GM12878 (cell line): ENCODE measurements at places on chromosomes 4 and X. TPM values are rescaled to one million over a fixed set of nuclear protein-coding genes. Genes with fewer than 3 reads are reported as not detected.
A peak's percentile ranks its signal among the peaks of the same experiment; 100 is the strongest.

The SH3D19 gene
- 0.24 and 0.33 TPM in 2 replicates for total RNA-seq

The PRAF2 gene
- 11.1 and 11.6 TPM in 2 replicates for total RNA-seq

The MAGIX gene
- 0.66 and 1.3 TPM in 2 replicates for total RNA-seq

The TEX28 gene
- total RNA-seq: not detected in 2 replicates

The TNMD gene
- not detected in 2 replicates for total RNA-seq

The CACNA1F gene
- total RNA-seq: 0.05 TPM in 2 replicates

The GCNA gene
- total RNA-seq: 1.0 and 1.3 TPM in 2 replicates

The C4orf50 gene
- total RNA-seq: 0.05 and 0.08 TPM in 2 replicates

The PPP2R2C gene
- total RNA-seq: 0.08 and 0.13 TPM in 2 replicates

The ETDB gene
- total RNA-seq: not detected in 2 replicates

The FAAH2 gene
- 0.97 and 1.5 TPM in 2 replicates for total RNA-seq

DNA sequence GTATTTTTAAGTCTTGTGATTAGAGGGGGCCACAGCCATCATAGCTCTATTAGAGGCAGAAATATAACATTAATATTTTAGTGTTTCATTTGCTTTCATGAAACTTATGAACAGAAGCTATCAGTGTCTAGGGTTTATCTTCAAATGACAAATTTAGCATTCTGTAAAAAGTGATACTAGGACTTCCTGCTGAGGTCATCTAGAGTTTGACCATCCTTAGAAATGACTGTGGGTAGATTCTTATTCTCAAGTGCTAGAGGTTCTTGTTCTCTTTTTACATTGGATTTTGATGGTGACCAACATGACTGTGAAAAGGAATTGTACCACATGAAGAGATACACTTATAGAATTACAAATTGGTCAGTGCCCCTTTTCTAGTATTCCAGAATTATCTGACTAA is 568.6 kb downstream of the RPA4 start:
- no peaks in the 10 kb centered on the region for H3K4me1 ChIP-seq
- no peaks in the 10 kb centered on the region for H3K36me3 ChIP-seq
- DNase-seq: no peak
- no peaks in the 10 kb centered on the region for H3K27me3 ChIP-seq
- no peak overlapping the region for H3K27ac ChIP-seq
- no peak overlapping the region for H3K4me3 ChIP-seq

DNA sequence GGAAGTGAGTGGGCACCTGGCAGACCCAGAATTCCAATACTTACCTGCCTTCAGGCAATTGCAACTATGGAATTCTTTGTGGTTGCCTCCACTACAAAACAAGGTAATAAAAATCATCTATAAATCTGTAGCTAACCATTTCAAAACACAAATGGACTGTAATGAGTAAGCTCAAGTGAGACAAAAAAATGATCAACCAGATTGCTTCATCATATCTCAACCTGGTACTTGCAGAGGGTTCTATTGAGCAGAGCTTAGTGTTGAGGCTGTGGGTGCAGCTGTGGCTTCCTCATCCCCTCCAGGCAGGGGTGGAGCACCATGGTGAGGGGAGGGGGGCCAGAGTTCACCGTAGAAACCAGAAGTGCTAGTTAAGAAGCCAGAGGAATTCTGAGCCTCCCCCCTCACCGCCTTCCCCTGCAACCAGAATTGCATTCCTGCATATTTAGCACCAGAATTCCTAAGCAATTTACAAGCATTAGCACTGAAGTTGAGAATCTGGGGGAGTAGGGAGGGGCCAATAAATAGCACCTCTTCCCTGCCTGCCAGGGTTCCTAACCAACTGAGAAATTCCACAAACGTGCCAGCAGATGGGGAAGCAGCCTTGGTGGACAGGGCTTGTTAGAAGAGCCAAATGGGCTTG is 11.5 kb downstream of the CTAG1A start:
- H3K4me1 ChIP-seq: no peaks in the 10 kb centered on the region
- no peaks in the 10 kb centered on the region for H3K27me3 ChIP-seq
- H3K36me3 ChIP-seq: no peaks in the 10 kb centered on the region

- H3K27me3 ChIP-seq: no peaks in the 10 kb centered on the region
- no peak overlapping the region for H3K27ac ChIP-seq
- H3K36me3 ChIP-seq: peaks cover 21% of the 10 kb centered on the region
- no peak overlapping the region for H3K4me3 ChIP-seq
- DNase-seq: no peak
- H3K4me1 ChIP-seq: no peaks in the 10 kb centered on the region
Measured at GRCh38 chrX:2627272-2627867, 63.7 kb upstream of the CD99 start.

DNA sequence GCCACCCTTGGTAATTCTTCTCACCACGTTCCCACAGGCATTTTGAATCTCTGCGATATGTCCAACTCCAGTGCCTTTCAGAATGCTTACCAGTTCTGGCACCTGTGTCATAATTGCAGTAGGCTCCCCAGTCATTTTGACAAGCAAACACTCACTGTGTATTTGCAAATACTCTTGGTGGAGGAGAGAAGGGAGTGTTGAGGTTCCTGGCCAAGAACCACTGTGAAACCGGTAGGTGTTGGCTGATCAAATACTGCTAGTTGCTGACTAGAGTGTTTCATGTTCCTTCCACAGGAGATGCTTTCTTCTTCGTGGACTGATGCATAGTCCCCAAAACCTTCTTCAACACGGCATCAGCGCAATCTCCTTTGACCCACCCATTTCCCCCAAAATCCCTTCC is 16.0 kb upstream of the NLGN4X start:
- no peak overlapping the region for H3K4me3 ChIP-seq
- H3K27ac ChIP-seq: no peak overlapping the region
- no peak for DNase-seq
- H3K36me3 ChIP-seq: no peaks in the 10 kb centered on the region
- no peaks in the 10 kb centered on the region for H3K4me1 ChIP-seq

DNA sequence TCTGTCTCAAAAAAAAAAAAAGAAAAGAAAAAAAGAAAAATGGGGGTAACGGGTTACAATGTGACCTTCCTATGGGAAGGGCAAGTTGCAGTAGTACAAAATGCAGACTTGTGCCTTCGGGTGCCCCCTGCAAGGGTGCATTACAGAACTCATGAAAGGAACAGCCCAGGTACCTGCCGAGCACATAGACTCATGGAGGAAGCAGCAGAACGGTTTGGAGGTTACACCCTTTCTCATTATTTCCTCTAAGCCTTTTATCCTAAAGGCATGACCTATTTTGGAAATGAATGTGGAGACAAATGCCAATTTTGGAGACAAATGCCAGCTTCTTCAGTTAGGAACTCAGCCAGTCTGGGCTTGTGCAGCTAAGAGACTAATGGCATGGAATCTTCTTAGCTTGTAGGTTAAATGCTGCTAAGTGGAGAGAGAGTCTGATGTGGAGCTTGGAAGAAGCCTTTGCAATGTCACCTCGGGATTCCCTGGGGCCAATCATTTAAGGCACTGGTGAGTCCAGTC is 44.1 kb upstream of the PRKX start:
- H3K36me3 ChIP-seq: no peaks in the 10 kb centered on the region
- no peak overlapping the region for H3K27ac ChIP-seq
- no peak for DNase-seq
- H3K4me3 ChIP-seq: no peak overlapping the region

DNA sequence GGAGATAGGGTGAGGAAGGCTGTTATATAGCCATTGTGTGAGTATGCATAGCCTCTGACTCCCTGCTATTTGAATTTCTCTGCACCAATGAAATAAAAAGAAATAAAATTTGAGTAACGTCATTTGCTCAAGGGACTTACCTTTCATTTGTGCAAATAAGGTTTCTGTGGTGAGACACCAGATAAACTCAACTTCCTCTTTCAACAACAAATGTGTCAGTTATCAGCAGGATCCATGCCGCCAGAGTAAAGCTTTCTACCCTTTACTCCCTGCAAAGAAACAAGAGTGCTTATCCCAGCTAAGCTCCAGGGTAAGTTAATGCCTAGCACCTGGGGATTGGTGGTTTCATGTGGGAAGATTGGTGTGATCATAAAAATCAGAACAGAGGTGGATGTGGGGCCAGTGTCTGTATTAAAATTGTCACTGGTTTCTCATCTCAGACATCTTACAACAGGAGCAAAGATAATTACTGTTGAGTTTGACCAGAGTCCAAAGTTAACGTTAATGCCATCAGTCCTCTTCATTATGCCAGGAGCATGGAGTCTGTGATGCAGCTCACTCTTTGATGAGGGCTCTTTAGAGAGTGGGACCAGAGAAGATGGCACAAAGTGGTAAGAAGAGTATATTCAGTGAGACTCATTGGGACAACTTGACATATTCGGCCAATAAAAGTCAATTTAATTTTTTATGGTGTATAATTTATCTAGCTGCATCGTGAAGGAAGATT is at the start of gene P2RY10:
P2RY10 (plus strand) TSS at position 206 of the 727 bp plus-strand sequence. CDS start 15,130 bp downstream, outside the sequence.
- H3K4me3 ChIP-seq: peak within 1 kb of the TSS; percentile 86
- H3K27ac ChIP-seq: peak within 1 kb of the TSS; percentile 84
- no peaks in the 10 kb centered on the region for H3K27me3 ChIP-seq
- H3K36me3 ChIP-seq: no peaks in the 10 kb centered on the region
- peaks cover 10% of the 10 kb centered on the region for H3K4me1 ChIP-seq

- no peaks in the 10 kb centered on the region for H3K36me3 ChIP-seq
- H3K27me3 ChIP-seq: no peaks in the 10 kb centered on the region; the same call in 1 of the 2 replicates
- H3K27ac ChIP-seq: no peak overlapping the region
- no peaks in the 10 kb centered on the region for H3K4me1 ChIP-seq
- H3K4me3 ChIP-seq: no peak overlapping the region
- no peak for DNase-seq
Measured at GRCh38 chr4:71209161-71209560, 129.7 kb upstream of the SLC4A4 start.

GRCh38 chr4:17939054-17939453 is 82.5 kb downstream of the LCORL start:
- no peaks in the 10 kb centered on the region for H3K27me3 ChIP-seq
- no peaks in the 10 kb centered on the region for H3K36me3 ChIP-seq
- H3K27ac ChIP-seq: no peak overlapping the region
- H3K4me3 ChIP-seq: no peak overlapping the region

GRCh38 chr4:155805016-155805415 is 46.2 kb downstream of the GUCY1B1 start:
- H3K4me1 ChIP-seq: no peaks in the 10 kb centered on the region
- H3K4me3 ChIP-seq: no peak overlapping the region
- no peaks in the 10 kb centered on the region for H3K36me3 ChIP-seq
- no peak for DNase-seq
- H3K27ac ChIP-seq: no peak overlapping the region

DNA sequence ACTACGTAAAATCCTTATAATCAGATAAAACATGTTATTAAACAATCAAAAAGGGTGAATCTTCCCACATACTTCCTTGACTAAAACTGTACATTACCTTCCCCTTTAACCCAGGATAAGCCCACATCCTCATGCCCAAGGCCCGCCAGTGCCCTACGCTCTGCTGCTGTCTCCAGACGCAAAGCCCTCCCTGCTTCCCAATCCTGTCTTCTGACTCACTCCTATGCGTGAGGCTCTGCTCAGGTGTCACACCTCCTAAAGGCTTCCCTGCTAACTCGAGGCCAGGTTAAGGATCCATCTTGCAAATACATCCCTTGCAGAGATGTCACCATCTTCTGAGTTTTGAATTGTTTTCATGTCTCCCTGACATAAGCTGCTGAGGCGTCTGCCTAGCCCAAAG is 61.6 kb downstream of the STX18 start:
- no peaks in the 10 kb centered on the region for H3K4me1 ChIP-seq
- peaks cover 5% of the 10 kb centered on the region; the same call in 1 of the 2 replicates for H3K36me3 ChIP-seq
- no peak overlapping the region for H3K4me3 ChIP-seq
- no peak overlapping the region for H3K27ac ChIP-seq
- no peaks in the 10 kb centered on the region for H3K27me3 ChIP-seq
- no peak for DNase-seq

GRCh38 chr4:184845367-184846021 is 19.7 kb upstream of the ACSL1 start:
- H3K27ac ChIP-seq: no peak overlapping the region
- DNase-seq: no peak
- H3K36me3 ChIP-seq: no peaks in the 10 kb centered on the region
- peaks cover 28% of the 10 kb centered on the region for H3K4me1 ChIP-seq
- H3K4me3 ChIP-seq: no peak overlapping the region

- H3K4me3 ChIP-seq: no peak overlapping the region
- no peaks in the 10 kb centered on the region for H3K4me1 ChIP-seq
- no peaks in the 10 kb centered on the region for H3K36me3 ChIP-seq
- no peak for DNase-seq
Measured at GRCh38 chr4:148955564-148956297, 513.5 kb upstream of the NR3C2 start.

DNA sequence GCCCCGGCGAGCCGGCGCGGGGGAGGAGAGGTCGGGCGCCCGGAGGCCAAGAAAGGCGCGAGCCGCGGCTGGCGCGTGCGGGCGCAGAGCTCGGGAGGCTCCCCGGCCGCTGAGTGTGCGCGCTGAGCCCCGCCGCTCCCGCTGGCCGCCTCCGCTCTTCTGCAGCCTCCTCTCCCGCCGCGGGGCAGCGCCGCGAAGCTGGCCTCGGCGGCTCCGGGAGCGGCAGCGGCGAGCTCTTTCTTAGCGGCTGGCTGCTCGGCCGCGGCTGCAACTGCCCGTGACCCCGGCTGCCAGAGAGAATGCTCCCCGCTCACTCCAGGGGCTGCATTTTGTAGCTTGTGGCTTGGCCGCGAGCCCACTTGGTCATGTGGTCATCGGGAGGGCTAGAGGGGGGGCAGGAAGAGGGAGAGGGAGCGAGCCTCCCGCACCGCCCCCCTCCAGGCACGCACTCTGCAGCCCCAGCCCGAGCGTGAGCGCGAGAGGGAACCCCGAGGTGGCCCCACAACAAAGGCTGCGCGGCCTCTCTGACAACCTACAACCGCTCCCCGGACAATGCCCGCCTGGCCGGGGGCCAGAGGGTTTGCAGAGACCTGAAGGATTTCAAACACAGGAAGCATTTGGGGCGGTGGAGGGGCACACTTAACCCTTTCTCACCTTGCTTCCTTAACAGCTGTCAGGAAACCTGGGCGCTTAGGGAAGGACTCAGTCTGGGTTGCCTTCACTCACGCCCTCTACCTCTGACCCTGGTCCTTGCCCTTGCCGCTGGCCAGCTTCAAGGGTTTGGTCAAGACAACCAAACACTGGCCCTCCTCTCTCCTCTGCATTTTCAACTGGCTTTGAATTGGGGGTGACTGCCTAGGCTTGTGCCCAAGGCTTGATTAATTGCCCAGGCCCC is at the start of gene APLN:
APLN (minus strand) TSS at position 305 of the 895 bp plus-strand sequence. CDS start 326 bp downstream, outside the sequence.
- no peaks in the 10 kb centered on the region for H3K36me3 ChIP-seq
- H3K27me3 ChIP-seq: peaks cover 4% of the 10 kb centered on the region
- no peak within 1 kb of the TSS for H3K27ac ChIP-seq
- DNase-seq: no peak
- no peaks in the 10 kb centered on the region for H3K4me1 ChIP-seq
- H3K4me3 ChIP-seq: peak within 1 kb of the TSS; percentile 41; the same call in 1 of the 2 replicates

GRCh38 chr4:26751838-26752237 is 108.8 kb upstream of the STIM2 start:
- peaks cover 16% of the 10 kb centered on the region for H3K4me1 ChIP-seq
- H3K4me3 ChIP-seq: no peak overlapping the region
- H3K36me3 ChIP-seq: no peaks in the 10 kb centered on the region
- H3K27me3 ChIP-seq: no peaks in the 10 kb centered on the region
- peak; percentile 16 for DNase-seq
- no peak overlapping the region for H3K27ac ChIP-seq

DNA sequence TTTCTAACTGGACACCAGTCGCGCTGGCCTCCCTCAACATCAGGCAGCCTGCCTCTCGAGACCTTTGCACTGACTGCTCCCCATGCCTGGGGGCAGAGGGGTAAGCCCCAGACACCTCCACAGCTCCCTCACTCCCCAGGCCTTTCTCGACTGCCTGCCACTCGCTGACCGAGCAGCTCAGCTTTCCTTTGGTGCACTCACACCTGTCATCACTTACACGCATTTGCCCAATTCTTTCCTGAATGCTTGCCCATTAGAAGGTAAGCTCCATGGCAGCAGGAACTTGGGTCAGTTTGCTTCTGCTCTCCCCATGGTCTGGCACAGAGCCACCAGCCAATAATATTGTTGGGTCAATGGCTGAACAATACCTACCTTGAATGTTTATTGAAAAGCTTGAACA is 32.2 kb upstream of the PROM1 start:
- no peak for DNase-seq
- H3K4me1 ChIP-seq: no peaks in the 10 kb centered on the region
- no peaks in the 10 kb centered on the region for H3K27me3 ChIP-seq
- no peak overlapping the region for H3K4me3 ChIP-seq
- no peaks in the 10 kb centered on the region for H3K36me3 ChIP-seq
